ENCODE measurements at places on chromosomes 6 and 20.

GRCh38 chr20:11769825-11770224, 147.9 kb upstream of the BTBD3 start:
- DNase-seq = no peak

DNA sequence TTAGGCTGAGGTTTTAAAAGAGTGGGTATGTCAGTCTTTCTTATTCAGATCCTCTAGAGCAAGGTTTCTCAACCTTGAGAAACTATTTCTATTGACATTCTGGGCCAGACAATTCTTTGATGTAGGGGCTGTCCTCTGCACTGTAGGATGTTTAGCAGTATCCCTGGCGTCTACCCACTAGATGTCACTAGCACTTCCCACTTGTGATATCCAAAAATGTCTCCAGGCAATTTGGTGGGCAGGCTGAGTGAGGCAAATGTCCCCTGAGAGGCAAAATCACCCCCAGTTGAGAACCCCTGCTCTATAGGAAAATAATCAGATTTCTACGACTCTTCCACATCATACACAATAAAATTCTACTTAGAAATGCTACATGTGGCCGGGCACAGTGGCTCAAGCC, 7.7 kb upstream of the ZKSCAN8 start:
- DNase-seq = no peak

DNA sequence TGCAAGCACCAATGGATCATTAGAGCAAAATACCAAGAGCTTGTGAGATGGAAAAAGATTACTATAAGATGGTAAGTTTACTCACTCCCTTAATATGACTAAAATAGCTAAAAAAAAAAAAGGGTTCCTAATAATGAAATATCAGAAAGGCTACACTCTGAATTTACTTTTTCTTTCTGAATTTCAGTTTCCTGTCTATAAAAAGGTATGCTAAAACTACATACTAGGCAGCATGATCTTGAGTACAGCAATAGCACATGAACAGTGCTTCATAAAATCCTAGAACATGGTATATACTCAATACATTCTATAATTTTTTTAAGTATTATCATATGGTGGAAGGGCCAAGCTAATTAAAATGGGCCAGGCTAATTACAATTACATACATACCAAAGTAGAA, 24.0 kb upstream of the FAM135A start:
- DNase-seq = no peak

DNA sequence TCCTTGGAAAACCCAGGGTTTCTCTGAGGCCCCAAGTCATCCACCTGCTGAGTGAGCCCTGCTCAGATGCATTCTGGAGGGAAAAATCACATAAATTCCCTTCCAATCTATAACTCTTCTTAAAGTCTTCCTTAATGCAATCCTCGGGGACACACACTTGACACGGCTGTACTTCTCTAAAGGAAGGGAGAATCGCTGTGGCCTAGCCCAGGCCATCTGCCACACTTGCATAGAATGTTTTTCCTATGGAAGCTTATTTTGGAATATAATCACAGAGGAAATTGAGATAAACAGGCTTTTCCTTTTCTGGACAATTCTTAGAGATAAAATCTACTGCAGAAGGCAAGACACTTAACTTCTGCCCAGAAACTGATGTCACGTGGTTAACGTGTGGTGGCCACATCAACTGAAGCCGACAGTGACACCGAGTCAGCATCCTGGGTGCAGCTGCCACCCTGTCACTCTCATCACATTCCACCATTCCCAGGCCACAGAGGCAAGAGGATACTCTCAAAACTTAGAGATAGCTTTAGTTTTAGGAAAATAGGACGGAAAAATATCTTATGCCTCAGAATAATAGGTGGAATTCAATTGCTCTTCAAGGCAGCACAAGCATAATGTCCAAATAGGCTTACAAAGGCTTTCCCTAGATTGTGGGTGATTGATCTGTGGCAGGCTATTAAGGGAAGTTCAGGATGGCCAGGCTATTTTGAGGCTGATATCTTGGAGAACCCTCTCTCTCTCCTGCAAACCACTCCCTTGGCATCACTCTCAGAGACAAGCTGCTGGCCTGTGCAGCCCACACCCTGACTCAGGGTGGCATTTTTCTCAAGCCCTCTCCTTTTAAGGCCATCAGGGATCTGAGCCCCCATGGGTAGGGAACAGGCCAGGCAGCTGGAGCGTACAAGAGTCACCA, 29.6 kb downstream of the PSMB1 start:
- DNase-seq = no peak

DNA sequence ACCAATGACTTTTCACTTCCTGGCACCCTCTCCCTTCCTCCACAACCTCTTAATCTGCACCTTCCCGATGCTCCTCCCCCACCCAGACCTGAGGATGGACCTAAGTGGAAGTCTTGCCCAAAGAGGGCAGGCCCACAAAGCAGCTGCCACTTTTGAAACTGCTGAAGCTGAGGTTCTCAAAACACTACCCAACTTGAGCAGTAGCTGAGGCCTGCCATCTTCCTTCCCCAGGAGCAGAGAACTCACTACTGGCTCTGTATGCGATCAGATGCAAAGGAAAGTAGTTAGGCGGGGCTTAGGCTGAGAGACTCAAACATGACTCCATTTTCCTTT, 1.5 kb downstream of the HM13 start:
- DNase-seq = no peak

GRCh38 chr20:38227420-38228360, 32.8 kb downstream of the KIAA1755 start:
- DNase-seq = no peak

DNA sequence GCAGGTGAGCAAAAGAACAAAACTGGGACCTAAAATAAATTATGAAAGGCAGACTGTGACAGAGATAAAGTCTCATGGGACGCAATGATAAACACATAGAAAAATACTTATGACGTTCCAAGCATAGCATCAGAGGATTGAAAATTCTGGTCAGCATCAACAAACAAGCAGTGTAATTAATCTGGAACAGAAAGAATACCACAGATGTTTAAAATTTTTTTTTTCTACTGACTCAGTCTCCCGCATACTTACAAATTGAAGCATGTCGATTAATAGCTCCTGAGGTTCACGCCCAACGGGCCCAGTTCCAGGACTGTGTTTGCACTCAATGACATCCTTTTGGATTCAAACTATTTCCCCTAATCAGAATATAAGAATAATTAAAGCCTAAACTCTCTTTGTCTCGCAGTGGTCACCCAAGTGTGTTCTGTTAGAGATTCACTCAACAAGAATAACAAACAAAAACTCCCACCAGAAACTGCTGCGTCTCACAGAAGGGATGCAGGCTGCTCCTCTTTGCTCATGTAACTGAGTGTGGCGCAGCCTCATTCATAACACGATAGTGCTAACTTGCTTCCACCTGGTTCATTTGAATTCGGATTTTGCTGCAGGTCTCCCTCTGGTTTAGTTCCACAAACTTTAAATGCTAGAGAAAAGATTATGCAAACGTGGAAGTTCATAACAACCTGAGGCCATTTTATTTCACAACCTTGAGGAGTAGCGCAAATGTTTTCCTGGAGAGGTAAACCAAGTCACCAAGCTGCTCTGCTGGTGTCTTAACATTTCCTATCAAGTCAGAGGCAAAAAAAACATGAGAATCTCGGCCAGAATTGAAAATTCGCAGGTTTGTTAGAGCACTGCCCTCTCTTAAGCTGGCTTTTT, 69.0 kb upstream of the CITED2 start:
- DNase-seq = no peak

DNA sequence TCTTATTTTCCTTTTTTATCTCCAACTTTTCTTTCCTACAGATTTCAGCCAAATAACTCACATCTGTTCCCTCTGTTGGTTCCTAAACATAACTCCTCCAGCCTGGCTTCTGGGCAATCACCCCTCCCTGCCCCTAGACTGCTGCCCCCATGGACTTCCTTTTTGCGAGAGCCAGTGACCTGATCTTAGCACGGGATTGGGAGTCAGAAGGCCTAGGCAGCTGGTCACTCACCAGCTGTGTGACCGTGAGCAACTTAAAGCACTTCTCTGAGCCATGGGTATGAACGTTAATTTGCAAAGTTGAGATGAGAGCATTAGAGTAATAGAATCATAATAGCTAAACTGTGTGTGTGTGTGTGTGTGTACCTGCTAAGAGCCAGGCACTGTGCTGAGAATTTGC, 4.5 kb upstream of the MMP9 start:
- no peak for DNase-seq

- no peak for DNase-seq
Measured at GRCh38 chr6:2186516-2186915, 58.9 kb downstream of the GMDS start.

GRCh38 chr6:106509420-106510089, 119.7 kb downstream of the RTN4IP1 start:
- no peak for DNase-seq

GRCh38 chr20:12180107-12180661, 262.5 kb downstream of the BTBD3 start:
- no peak for DNase-seq

- DNase-seq = no peak
Measured at GRCh38 chr6:141874930-141875602, 257.7 kb upstream of the GJE1 start.

GRCh38 chr6:11462742-11463397, 74.7 kb upstream of the TMEM170B start:
- DNase-seq = no peak

DNA sequence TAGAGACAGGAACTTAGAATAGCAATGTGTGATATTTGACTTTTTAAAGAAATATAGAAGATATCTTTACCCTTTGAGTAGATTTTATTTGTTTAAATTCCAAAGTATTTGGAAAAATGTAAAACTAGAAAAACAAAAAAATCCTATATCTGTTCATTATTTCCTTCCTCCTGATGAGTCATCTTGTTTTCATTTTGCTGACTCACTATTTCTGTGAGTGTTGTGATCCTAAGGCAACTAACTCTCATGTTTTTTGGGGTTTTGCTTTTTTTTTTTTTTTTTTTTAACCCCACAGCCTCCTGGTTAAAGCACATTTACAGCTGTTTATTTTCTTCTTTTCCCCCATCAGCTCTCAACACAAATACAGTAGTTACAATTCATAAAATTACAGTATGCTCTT, 37.8 kb upstream of the THEMIS start:
- no peak for DNase-seq

GRCh38 chr6:163916315-163917081, 502.0 kb downstream of the QKI start:
- DNase-seq = no peak

GRCh38 chr20:63529861-63530787, 7.1 kb downstream of the PTK6 start:
- DNase-seq = peak; percentile 19

GRCh38 chr20:57346477-57346876, 4.6 kb upstream of the RAE1 start:
- peak; percentile 58 for DNase-seq

DNA sequence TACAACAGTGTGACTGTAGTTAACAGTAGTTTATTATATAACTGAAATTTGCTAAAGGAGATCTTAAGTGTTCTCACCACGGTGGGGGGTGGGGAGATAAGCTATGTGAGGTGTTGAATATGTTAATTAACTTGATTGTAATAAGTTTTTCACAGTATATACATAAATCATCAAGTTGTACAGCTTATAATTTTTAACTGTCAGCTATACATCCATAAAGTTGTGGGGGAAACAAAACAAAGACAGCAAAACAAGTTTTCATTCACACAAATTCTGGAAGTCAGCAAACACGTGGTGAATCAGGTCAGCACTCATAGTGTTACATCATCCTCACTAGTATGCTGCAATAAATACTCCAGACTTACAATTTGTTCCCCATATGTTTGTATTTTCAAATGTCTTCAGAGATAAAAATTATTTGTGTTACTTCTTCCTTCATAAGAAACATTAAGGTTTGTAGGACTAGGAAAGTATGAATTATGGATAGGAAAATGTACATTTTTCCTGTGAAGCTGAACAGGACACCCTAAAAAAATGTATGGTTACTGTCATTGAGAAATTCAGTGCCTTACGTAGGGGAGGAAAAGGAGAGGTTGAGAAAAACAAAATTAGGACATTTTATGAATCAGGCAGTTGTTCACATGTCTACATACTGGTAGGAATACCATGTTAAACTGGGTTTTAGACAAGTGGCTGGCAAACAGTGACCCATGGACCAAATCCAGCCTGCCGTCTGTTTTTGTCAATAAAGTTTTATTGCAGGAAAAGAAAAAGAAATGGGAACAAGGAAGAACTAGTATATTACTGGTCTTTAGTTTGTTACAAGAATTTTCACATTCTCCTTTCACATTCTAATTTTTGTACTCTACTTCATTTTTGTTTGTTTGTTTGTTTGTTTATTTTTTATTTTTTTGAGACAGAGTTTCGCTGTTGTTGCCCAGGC, 6.0 kb downstream of the SUMO4 start:
- no peak for DNase-seq

- DNase-seq = no peak
Measured at GRCh38 chr6:169906688-169907418, 155.4 kb downstream of the ERMARD start.

- DNase-seq = no peak
Measured at GRCh38 chr20:16824664-16825063, 76.5 kb downstream of the OTOR start.
